HEK293T (cell line): ENCODE measurements at places on chromosomes 1 and 21.

- DNase-seq: no peak
These were observed 7.7 kb downstream of the METTL18 start for GRCh38 chr1:169786974-169787373.

DNA sequence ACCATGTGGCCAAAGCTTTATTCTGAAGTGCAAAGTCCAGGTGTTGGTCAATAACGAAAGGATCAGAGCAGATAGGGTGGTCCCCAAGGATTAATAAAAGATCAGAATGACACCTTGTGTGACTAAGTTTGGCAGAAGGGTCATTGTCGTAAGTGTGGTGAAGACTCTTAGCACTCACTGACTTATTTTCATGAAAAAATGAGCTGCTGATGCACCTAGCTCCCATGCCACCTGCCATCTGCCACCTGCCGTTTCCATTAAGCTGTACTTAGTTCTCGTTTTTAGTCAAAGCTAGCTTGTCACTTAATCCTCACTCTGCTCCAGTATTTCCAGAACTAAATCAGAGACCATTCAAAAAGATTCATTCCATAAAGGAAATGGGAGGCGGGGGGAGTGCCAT, 112.6 kb downstream of the SEC16B start:
- DNase-seq: no peak

- DNase-seq: no peak
These were observed 23.6 kb upstream of the WASF2 start for GRCh38 chr1:27513528-27513927.

DNA sequence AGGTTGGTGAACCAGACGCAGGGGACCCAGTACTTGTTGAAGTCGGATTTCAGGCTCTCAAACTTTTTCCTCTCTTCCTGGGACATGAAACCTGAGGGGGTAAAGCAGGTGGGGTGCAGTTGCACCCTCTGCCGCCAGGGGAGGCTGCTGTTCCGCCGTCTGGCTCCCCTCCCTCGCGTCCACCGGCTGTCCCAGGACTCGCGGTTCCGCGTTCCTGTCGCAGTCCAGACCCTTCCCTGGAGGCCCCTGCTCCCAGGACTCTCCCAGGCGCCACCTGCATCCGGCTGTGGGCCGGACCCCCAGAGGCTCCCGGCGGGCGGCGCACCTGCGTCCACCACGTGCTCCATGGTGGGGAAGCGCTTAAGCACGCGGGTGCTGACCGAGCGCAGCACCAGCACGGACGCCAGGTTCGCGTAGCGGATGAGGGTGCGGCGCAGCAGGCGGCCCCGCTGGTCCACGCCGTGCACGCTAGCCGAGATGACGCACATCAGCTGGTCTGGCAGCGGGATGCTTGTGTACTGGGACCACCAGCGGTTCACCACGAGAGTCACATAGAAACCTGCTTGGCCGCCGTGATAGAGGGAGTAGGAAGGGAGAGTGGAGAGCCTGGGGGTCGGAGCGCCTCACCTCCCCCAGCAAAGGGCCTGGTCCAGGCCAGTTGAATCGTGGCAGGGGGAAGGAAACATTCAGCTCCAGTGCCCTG, 1.7 kb downstream of the BEST4 start:
- DNase-seq: peak; percentile 79

DNA sequence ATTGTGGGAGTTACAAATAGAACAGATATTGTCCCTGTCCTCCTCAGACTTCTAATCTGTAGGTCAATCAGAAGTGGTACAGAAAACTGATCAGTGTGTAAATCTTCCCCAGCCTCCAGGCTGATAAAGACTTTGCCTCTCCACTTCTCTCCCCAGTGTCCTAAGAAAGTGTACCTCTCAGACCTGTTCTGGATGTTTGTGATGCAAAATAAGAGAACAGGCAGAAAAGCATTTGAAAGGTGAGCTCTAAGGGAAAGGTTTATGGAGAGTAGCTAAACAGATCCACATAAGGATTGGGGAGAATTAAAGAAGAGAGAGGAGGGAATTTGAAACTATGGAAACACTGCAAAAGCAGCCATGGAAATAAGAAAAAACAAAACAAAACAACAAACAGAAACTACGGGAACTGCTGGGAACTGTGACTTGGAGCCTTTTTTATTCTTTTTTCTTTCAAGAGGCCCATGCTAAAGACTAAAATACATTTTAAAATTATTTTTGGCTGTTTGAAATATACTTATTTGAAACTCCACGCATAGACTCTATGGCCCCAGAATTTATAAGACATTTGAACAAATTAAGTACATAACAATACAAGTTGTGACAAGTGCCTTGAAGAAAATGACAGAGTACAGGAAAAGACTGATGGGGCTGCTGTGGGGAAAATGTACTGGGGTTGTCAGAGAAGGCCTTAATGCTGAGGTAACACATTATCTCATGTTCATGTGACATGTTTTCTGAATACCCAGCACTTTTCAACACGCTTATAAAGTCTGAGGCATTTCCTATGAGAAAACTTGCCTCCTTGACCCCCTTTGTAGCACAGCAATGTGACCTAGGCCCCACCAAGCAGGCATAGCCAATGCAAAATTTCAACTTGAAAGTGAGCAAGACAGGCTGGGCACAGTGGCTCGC, 51.2 kb downstream of the TRAF5 start:
- DNase-seq: no peak

DNA sequence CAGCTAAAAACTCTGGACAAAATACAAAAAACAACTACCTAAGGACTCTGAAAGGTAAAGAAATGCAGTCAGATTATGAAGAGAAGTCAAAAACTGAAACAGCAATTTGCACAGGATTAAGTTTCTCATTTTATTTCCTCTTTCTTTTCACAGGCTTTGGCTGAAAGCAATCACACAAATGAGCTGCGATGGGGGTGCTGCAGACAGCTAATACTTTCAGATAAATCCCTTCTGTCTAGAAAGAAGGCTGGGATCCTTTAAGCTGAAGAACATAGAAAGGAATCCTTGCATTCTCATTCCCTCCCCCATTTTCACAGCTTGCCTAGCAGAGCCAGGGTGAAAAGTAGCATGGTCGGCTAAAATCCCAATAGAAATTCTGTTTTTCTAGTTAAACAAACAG, 32.0 kb upstream of the PRDX6 start:
- DNase-seq: no peak

- DNase-seq: no peak
These were observed 30.2 kb downstream of the LAMB3 start for GRCh38 chr1:209621741-209622655.

DNA sequence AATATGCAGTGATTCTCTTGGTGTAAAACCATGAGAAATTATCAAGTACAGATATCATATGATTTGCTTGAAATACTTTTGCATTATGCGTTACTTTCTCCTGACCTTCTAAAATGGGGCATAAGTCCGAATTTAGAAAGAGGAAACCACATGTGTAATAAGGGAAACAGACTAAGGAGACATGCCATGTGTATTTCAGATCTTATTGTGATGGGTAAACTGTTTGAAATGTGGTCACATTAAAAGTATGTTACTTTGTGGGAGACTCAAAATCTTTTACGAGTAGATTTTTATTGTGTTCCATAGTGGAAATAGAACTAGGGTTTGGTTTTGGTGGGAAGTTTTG, 173.0 kb downstream of the NFIA start:
- DNase-seq: no peak

GRCh38 chr1:84947536-84948410, 49.1 kb downstream of the MCOLN2 start:
- DNase-seq: no peak

DNA sequence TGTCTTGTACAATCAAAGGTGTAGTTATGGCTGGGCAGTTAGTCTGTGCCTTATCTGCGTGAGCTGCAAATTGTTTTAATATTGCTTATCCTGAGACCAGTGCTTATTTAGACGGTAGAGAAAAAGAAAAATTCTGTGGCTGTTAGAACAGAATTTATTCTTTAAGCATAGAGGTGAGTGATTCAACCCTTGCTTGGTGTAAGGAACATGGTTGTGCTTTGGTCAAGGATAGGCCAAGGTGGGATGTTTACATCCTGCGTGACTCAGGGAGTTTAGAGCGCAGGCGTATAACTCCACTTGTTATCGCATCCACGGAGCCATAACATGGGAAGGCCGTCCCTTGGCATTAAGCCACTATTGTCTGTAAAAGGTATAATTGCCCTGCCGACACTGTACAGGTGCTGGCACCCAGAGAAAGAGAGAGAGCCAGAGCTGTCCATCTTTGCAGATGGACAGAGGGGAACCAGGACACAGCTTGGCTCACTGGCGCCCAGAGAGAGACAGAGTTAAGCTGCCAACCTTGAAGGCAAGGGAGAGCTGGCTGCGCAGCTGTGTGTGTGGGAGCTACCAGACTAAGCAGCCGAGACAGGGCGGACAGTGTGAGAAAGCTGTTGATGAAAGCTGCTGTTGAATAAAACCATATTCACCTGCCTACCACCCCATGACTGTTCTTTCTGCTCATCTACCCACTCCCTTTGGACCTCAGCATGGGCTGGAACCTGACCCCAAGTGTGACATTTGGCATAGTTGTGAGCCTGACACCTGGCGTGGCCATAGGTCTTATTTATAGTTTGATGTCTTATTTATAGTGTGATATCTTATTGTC, 200.4 kb downstream of the DYRK1A start:
- no peak for DNase-seq

DNA sequence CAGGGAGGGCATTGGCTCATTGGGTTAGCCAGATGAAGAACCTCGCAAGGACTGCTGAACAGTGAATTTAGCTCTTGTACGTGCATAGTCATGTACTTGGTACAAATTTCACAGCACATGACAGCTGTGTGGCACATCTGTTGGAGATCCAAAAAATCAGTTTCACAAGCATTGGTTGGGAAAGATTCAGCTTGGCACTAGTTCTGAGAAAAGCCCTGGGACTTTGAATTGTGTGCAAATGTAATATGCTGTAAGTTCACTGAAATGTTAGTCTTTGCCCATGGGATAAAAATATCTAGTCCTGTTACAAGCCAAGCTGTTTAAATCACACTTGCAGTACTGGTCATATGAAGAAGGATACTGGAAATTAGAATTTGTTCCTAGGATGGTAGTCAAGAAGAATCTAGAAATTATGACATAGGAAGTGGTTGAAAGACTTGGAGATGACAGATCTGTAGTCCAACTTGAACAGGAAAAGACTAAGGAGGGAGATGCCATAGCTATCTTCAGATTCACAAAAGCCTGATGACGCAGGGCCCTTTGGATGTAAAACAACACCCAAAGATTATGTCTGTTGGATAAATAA, 19.2 kb downstream of the LAMC2 start:
- DNase-seq: no peak

DNA sequence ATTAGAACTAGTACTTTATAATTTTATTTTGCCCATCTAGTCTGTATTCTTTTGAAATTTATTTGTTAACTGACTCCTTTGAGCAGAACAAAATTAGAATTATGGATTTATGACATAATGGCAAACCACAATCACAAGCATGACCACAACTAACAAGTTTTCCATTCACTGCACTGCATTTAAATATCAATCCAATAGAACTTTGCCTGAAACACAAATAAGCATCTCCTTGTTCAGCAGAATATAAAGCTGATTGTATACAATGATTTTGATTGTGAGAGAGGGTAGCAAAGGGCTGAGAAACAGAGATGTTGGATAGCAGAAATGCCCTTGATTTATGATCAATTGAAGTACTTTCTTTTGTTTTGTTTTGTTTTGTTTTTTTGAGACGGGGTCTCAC, 495.5 kb upstream of the RGS18 start:
- no peak for DNase-seq

DNA sequence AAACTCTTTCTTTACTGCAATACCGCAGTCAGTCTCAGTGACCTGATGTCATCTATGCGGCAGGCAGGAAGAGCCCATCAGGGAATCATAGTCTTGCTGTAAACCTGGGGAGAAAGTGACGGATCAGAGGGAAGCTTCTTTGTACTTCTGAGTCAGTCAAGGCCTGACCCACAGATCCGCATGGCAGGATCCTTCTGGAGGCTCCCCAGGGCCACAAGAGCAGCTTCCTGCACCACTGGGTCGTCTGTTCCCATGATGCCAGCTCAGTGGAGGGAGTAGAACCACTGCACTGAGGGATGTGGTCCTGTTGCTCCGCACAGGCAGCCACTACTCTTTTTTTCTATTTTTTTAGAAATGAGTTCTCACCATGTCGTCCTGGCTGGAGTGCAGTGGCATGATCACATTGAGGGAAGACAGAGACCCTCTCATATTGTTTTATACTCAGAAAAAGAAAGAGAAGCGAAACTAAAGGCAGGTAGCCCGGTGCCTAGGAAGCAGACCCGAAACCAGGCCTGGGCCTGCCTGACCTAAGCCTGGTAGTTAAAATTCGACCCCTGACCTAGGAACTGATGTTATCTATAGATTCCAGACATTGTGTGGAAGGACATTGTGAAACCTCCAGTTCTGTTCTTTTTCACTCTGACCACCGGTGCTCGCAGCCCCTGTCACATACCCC, 6.3 kb upstream of the ERVH48-1 start:
- no peak for DNase-seq

DNA sequence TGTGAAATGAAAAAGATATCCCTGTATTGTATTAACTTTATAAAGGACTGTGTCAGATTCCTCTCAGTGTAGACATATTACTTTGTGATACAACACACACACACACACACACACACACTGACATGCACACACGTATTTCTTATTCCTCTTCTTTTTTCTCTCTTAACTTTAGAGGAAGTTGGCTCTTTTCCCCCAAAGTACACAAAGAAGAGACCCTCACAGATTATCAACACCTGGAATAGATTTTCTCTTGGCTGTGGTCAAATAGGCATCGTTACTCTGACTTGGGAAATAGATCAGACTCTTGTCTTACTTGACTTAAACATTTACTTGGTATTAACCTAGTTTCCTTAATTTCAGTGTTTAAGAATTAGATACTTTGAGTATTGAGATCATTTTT, 792.8 kb downstream of the ADGRL2 start:
- no peak for DNase-seq

DNA sequence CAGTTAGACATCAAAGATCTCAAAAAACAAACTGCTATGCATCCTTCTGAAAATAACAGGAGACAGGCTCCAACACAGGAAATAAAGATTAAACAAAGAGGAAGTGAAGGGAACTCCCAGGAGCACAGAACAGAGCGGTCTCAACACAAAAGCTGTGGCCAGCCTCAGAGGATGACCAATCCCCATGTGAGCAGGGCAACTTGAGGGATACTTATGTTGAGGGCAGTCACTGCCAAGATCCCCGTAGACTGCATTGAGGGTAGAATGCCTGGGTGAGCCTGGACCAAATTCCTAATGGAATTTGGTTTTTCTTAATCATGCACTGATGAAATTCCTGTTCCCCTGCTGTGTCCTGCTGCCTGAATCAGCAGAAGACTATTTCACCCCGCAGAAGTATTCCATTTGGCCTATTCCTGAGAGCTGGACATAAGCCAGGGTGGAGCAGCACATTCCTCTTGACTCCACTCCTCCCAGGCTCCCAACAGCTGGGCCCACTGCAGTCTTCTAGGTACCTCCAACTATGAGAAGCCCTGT, 49.0 kb downstream of the JAK1 start:
- DNase-seq: no peak

- DNase-seq: no peak
These were observed 44.2 kb upstream of the EXOSC10 start for GRCh38 chr1:11143907-11144306.

- DNase-seq: no peak
These were observed 16.6 kb upstream of the TMEM35B start for GRCh38 chr1:35001743-35002142.
